Breast epithelium (tissue), 4 donors: ENCODE measurements at places on chromosomes 6 and 20.

GRCh38 chr20:58822149-58822548, 28.6 kb downstream of the GNAS-AS1 start:
- H3K27me3 ChIP-seq: no peaks in the 10 kb centered on the region
- H3K4me1 ChIP-seq: no peaks in the 10 kb centered on the region
- H3K4me3 ChIP-seq: no peak overlapping the region
- no peak for DNase-seq
- H3K36me3 ChIP-seq: no peaks in the 10 kb centered on the region
- no peak overlapping the region for H3K27ac ChIP-seq

DNA sequence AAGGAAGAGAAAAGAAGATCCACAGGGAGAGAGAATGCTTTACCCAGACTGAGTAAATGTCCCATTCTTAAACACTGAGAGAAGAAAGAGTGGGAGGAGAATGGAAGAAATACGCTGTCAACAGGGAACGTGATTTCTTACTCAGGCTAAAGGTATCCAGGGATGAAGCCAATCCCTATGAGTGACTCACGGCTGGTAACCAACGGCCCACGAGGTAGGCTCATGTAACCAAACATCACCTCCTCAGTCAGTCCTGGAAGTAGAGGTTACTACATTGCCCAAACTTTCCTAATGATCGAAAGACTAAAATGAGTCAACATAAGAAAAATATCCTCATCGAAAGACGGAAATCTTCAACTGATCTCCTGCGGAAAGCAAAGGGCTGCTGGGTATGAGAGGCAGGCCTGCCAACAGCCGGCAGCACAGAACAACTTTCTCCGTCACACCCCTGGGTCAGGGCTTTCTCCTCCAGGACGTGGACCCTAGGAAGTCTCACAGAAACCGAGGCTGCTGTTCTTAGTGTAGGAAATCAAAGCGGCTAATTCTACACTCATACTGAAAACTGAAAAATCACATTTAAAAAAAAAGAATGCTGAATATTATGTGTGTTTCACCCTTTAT, 292.6 kb downstream of the GMDS start:
- DNase-seq: no peak
- no peak overlapping the region for H3K4me3 ChIP-seq
- no peaks in the 10 kb centered on the region for H3K27me3 ChIP-seq
- no peaks in the 10 kb centered on the region for H3K4me1 ChIP-seq
- no peak overlapping the region for H3K27ac ChIP-seq

- no peaks in the 10 kb centered on the region for H3K36me3 ChIP-seq
- H3K27me3 ChIP-seq: no peaks in the 10 kb centered on the region
- H3K27ac ChIP-seq: no peak overlapping the region
- no peak overlapping the region for H3K4me3 ChIP-seq
These were observed 44.2 kb upstream of the TIAM2 start for GRCh38 chr6:154950979-154951344.

- H3K36me3 ChIP-seq: no peaks in the 10 kb centered on the region
- H3K27ac ChIP-seq: no peak overlapping the region
- H3K4me1 ChIP-seq: no peaks in the 10 kb centered on the region
These were observed 302.3 kb downstream of the TENT5A start for GRCh38 chr6:81450180-81450579.

DNA sequence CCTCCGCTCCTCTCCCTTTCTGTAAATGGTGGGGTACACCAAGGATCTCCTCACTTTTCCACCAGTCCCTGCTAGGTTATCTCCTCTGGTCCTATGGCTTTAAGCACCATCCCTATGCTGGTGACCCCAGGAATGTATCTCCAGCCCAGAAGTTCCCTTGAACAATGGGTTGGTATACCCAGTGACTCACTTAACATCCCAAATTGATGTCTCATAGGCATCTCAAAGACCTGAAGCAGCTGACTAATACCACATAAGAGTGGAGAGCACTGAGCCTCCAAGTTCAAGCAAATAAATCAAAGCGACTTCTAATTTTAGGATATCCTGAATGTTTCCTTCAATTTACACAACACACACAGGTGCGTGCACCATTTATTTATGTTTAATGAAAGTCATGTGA, 48.3 kb downstream of the ADGRF1 start:
- H3K27ac ChIP-seq: no peak overlapping the region
- no peak for DNase-seq
- H3K4me1 ChIP-seq: no peaks in the 10 kb centered on the region
- H3K36me3 ChIP-seq: no peaks in the 10 kb centered on the region

GRCh38 chr6:30747300-30747687, 2.9 kb upstream of the IER3 start:
- H3K4me3 ChIP-seq: no peak overlapping the region
- no peaks in the 10 kb centered on the region for H3K36me3 ChIP-seq
- no peaks in the 10 kb centered on the region for H3K27me3 ChIP-seq
- no peak for DNase-seq

- no peak overlapping the region for H3K4me3 ChIP-seq
- H3K27ac ChIP-seq: no peak overlapping the region
- no peaks in the 10 kb centered on the region for H3K36me3 ChIP-seq
- no peaks in the 10 kb centered on the region for H3K4me1 ChIP-seq
- DNase-seq: no peak
These were observed 315.5 kb upstream of the ARID1B start for GRCh38 chr6:156461647-156462046.

GRCh38 chr6:165658395-165659058, 4.5 kb downstream of the PDE10A start:
- H3K36me3 ChIP-seq: no peaks in the 10 kb centered on the region
- no peak for DNase-seq
- no peak overlapping the region for H3K4me3 ChIP-seq

GRCh38 chr6:17688481-17688880, 18.2 kb downstream of the NUP153 start:
- H3K4me3 ChIP-seq: no peak overlapping the region
- no peaks in the 10 kb centered on the region for H3K27me3 ChIP-seq
- DNase-seq: no peak
- no peaks in the 10 kb centered on the region for H3K36me3 ChIP-seq

DNA sequence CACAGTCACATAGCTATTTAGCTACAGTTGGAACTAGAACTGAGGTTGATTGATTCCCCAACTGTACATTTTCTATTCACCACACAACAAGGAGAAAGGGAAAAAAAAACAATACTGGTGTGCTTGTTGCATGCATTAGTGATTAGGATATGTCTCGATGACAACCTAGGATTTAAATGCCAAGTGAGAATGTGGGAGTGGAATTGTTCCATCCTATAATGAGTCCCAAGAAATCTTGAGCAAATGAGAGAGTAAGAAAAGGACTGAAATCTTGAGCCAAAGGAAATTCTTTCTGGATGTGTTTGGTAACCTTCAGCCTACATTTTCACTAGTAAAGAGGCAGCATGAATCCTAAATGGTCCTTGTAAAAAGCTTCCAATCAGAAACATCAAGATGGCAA, 232.7 kb downstream of the HIVEP2 start:
- DNase-seq: no peak
- no peak overlapping the region for H3K4me3 ChIP-seq
- no peaks in the 10 kb centered on the region for H3K4me1 ChIP-seq
- H3K27me3 ChIP-seq: no peaks in the 10 kb centered on the region
- H3K36me3 ChIP-seq: no peaks in the 10 kb centered on the region

DNA sequence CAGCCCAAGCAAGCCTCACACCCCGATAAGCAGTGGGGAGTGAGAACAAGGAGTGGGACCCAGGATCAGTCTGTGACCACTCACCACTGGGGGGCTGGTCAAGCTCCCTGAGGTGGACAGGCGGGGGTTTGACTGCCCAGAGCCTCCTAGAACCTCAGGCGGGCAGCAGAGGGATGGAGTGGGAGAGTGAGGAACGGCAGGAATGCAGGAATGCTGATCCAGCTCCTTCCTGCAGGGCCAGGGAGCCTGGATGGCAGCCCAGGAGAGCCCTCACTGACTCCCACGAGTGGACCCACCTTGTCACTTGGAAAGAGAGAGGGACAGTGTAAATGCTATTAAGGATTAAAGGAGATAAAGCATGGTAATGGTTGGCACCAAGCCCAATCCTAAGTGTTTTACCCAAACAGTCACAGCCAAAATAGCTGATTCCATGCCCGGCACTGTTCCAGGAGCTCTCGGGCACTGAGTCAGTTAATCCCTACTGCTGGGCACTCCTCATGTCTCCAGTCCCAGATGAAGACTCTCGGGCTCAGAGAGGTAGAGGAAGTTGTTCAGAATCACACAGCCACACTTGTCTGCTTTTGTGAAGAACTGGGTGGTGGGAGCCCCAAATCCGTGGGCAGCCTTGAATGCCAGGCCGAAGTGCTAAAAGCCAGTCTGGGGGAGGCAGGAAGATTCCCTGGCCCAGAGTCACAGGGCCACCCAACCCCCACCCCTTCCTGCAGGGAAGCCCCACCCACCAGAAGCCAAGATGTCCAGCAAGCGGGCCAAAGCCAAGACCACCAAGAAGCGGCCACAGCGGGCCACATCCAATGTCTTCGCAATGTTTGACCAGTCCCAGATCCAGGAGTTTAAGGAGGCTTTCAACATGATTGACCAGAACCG, 3.1 kb downstream of the MYL9 start:
- H3K36me3 ChIP-seq: no peaks in the 10 kb centered on the region
- peak overlapping the region; percentile 95 for H3K27ac ChIP-seq
- peak overlapping the region; percentile 97 for H3K4me3 ChIP-seq
- DNase-seq: no peak
- no peaks in the 10 kb centered on the region for H3K27me3 ChIP-seq

DNA sequence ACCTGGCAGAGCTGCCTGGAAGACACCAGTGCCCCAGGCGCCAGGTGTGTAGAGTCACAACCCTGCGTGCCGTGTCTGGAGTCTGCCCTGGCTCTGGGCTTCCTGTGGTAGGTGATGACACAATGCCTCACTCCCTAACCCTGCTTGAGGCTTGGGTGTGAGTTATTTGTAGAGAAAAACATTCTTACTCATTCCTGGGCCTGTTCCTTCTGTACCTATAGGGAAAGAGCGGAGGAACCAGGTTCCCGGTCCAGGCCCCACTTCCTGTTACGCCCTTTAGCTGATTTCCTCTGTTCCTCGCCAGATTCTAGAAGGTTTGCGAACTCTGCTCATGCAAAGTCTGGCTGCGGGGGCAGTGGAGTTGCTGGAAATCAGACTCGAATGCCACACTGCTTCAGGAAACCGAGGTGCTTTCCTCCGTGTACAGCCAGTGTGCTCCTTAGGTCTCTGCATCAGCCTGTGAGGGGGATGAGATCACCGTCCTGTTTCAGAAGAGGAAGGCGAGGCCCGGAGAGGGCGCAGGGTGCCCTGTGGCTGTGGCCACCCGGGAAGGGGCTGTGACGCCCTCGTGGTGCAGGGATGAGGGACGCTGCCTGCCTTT, 67.1 kb upstream of the DUSP22 start:
- H3K4me3 ChIP-seq: no peak overlapping the region
- peak; percentile 13 for DNase-seq
- H3K27ac ChIP-seq: no peak overlapping the region
- no peaks in the 10 kb centered on the region for H3K4me1 ChIP-seq

- no peak for DNase-seq
- no peaks in the 10 kb centered on the region for H3K27me3 ChIP-seq
- no peaks in the 10 kb centered on the region for H3K36me3 ChIP-seq
- H3K27ac ChIP-seq: no peak overlapping the region
These were observed 10.2 kb downstream of the ADRM1 start for GRCh38 chr20:62313021-62313420.

DNA sequence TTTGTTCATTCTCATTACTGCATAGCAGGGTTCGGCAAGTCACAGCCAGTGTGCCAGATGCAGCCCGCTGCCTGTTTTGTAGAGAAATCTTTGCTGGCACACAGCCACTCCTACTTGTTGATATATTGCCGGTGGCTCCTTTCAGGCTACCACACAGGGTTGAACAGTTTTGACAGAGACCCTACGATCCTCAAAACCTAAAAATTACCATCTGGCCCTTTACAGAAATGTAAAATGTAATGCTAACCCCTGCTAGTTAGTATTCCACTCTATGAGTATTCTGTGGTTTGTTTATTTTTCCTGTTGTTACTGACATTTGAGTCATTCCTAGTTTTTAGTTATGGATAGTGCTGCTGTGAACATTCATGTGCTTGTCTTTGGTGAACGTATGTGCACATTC, 11.5 kb downstream of the DHX35 start:
- no peak overlapping the region for H3K4me3 ChIP-seq
- no peaks in the 10 kb centered on the region for H3K36me3 ChIP-seq
- H3K27ac ChIP-seq: no peak overlapping the region
- H3K4me1 ChIP-seq: no peaks in the 10 kb centered on the region
- no peak for DNase-seq
- H3K27me3 ChIP-seq: no peaks in the 10 kb centered on the region

GRCh38 chr6:68778356-68779020, 143.4 kb downstream of the ADGRB3 start:
- no peaks in the 10 kb centered on the region for H3K36me3 ChIP-seq
- no peak overlapping the region for H3K4me3 ChIP-seq
- H3K27me3 ChIP-seq: no peaks in the 10 kb centered on the region
- no peak for DNase-seq

DNA sequence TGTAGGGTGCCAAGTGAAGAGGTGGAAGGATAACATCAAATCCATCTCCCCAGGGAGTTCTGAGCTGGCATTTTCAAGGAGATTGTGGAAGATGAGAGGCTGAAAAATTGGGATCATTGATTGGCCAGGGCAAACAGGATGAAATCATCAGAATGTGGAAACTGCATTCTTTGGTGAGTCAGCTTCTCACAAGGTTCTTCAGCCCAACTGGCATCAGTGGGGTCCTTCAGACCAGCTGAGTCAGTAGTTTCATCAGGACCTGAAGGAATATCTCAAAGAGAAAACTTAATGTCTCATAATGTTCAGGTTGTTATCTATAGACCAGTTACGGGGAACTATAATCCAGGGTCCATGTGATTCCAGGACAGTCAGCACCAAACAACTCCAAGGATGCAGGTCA, 195.8 kb downstream of the HAO1 start:
- H3K4me1 ChIP-seq: no peaks in the 10 kb centered on the region
- H3K36me3 ChIP-seq: no peaks in the 10 kb centered on the region
- no peak for DNase-seq
- H3K27ac ChIP-seq: no peak overlapping the region
- no peak overlapping the region for H3K4me3 ChIP-seq
- no peaks in the 10 kb centered on the region for H3K27me3 ChIP-seq

DNA sequence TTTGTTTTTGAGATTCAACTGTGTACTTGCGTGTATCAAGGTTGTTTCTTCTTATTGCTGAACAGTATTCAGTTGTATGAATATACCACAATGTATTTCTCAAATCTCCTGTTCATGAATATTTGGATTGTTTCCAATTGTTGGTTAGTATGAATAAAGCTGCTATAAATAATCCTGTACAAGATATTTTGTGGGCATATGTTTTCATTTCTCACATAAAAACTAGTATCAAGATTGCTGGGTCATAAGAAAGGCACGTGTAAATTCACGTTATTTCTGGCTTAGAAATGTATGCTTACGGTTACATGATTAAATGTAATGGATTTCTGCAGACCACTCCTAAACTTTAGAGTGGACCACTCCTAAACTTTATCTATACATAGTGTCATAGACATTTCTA, 96.6 kb downstream of the BTBD3 start:
- no peak for DNase-seq
- no peaks in the 10 kb centered on the region for H3K4me1 ChIP-seq
- no peaks in the 10 kb centered on the region for H3K36me3 ChIP-seq
- H3K4me3 ChIP-seq: no peak overlapping the region
- no peak overlapping the region for H3K27ac ChIP-seq
